Hepatic stellate cell (primary cell): ENCODE measurements at places on chromosomes 4 and X.

DNA sequence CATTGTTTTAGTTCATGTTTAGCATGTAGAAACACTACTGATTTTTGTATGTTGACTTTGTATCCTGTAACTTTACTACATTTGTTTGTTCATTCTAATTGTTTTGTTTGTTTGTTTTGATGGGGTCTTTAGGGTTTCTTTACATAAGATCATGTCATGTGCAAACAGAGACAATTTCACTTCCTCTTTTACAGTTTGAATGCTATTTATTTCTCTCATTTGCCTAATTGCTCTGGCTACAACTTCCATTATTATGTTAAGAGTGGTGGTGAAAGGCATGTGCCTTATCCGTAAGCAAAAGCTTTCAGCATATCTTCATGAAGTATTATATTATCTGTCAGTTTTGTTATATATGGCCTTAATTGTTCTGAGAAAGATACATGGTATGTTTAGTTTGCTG is 571.1 kb downstream of the PCDH7 start:
- DNase-seq, result no peak

DNA sequence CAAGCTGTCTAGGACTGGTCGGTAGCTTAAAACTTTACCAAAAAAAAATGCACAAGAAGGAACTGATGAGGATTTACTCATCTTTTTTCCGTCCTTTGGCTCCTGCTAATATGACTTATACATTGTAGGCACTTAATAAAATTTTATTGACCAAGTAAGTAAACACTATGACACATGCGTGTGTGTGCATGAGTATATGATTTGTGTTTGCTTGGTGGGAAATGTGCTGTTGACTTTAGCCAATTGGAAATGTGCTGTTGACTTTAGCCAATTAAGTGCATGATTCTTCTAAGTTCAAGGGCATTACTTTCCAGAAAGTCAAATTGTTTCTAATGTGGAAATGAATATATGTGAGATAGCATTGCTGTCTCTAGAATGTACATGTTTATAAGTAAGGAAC is 78.3 kb downstream of the FIP1L1 start:
- DNase-seq, result no peak

GRCh38 chrX:40140706-40141499 is 43.1 kb upstream of the BCOR start:
- DNase-seq, result no peak

DNA sequence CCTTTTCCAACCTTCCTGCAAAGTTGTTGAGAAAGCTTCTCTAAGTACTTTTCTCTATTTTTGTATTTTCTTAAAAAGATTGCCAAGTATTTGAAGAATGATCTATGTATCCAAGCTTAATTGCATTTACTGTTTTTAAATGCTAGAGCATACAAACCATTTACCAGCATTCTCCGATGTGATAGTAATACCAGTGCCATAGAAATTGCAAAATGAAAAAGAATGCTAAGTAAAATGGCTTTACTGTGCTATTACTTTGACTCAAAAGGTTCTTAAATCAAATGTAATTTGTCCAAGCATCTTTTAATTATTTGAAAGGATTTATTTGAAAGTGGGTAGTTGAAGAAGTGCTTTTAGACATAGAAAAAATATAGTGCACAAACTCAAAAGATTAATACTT is 1183.2 kb downstream of the RAPGEF2 start:
- no peak for DNase-seq

- DNase-seq, result no peak
Measured at GRCh38 chr4:53196882-53197771, 168.7 kb downstream of the SCFD2 start.

GRCh38 chr4:4260185-4260751 is 12.2 kb upstream of the TMEM128 start:
- DNase-seq, result peak; percentile 79

- no peak for DNase-seq
Measured at GRCh38 chrX:79079477-79079876, 65.0 kb upstream of the GPR174 start.

- no peak for DNase-seq
Measured at GRCh38 chr4:26789208-26789607, 71.4 kb upstream of the STIM2 start.

DNA sequence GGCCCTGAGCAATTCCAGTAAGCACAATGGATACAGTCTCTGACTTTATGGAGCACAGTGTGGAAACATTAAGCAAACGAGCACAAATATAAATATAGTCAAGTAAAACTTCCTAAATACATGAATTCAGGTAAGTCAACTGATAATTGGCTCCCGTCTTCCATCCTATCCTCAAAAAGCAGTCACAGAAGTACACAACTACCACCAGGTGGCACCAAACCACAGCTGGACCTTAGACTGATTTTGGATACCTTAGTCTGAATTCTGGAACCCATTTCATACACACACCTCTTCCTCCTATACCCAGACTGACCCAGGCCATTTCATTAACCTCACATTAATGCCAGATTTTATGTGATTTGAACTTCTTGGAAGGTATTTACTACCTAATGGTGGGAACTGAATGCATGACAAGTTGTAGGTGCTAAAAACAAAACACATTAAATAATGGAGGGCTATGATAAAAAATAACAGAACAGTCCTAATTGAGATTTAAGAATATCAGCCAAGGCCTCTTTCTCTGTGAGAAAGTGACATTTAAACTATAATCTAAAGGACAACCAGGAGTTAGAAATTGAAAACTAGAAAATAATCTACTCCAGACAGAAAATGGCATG is 77.5 kb downstream of the ELF2 start:
- DNase-seq, result peak; percentile 61

DNA sequence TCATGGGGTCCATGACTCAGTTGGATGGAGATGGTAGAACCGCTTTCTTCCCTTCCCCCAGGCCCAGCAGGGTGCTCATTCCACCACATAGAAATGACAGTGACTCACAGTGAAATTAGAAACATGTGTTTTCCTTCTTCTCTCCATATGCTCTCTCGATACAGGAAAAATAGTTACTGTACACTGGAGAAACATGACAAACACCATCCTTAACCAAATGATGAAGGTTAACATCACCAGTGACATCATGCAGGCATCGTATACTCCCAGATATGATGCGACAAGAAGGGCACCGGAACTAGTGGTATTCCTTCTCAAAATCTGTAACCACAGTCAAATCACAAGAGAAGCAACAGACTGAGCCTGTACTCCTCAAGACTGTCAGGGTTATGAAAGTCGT is 11.7 kb upstream of the RAB40A start:
- peak; percentile 9 for DNase-seq

GRCh38 chr4:88027611-88028608 is 20.5 kb downstream of the PKD2 start:
- peak; percentile 60 for DNase-seq

DNA sequence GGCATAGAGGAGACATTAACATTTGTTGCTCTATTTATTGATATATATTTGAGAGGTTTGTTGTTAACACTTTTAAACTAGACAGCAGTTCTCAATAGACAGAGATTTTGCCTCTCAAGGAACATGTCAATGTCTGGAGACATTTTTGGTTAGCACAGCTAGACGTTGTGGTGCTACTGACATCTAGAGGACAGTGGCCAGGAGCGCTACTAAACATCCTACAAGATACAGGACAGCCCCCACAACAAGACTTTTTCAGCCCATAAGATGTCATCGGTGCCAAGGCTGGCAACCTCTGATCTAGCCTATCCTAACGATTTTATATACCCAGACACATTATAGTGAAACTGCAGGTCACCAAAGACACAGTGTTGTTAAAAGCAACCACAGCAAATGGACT is 18.4 kb upstream of the CTSO start:
- no peak for DNase-seq

DNA sequence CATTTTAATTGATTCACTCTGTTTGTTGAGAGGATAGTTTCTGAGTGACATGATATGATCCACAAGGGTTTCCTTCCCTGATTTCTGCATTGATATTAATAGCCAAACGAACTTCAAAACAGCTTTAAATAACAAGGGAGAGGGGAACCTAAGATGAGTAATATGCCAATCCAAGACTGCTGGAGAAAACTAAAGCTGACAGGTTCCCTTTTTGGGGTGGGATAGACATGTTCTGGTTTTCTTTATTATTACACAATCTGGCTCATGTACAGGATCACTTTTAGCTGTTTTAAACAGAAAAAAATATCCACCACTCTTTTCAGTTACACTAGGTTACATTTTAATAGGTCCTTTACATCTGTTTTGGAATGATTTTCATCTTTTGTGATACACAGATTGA is 182.2 kb downstream of the AR start:
- no peak for DNase-seq

DNA sequence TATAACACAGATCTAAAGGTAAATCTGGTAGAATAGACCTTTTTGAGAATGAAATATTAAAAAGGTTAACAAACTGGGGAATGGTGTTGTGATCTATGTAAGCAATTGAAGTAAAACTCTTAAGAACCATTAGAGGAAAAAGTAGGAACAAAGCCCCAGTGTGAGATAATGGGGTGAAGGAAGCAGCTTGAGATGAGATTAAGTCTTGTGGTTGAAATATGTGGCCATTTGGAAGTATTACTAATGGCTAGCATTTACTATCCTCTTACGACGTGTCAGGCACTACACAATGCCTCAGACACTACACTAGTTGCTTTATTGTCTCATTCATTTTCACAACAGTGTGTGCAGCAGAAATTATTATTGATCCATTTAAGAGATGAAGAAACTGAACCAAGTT is 25.9 kb upstream of the NDNF start:
- DNase-seq, result no peak
